CD4-positive, alpha-beta T cell treated with Interferon alpha-2 for 1 hour (primary cell): ENCODE measurements at places on chromosomes 1 and 21.
A peak's percentile ranks its signal among the peaks of the same experiment; 100 is the strongest.

GRCh38 chr1:2050793-2051682 lies 827 bp downstream of the PRKCZ start:
- DNase-seq, result no peak

DNA sequence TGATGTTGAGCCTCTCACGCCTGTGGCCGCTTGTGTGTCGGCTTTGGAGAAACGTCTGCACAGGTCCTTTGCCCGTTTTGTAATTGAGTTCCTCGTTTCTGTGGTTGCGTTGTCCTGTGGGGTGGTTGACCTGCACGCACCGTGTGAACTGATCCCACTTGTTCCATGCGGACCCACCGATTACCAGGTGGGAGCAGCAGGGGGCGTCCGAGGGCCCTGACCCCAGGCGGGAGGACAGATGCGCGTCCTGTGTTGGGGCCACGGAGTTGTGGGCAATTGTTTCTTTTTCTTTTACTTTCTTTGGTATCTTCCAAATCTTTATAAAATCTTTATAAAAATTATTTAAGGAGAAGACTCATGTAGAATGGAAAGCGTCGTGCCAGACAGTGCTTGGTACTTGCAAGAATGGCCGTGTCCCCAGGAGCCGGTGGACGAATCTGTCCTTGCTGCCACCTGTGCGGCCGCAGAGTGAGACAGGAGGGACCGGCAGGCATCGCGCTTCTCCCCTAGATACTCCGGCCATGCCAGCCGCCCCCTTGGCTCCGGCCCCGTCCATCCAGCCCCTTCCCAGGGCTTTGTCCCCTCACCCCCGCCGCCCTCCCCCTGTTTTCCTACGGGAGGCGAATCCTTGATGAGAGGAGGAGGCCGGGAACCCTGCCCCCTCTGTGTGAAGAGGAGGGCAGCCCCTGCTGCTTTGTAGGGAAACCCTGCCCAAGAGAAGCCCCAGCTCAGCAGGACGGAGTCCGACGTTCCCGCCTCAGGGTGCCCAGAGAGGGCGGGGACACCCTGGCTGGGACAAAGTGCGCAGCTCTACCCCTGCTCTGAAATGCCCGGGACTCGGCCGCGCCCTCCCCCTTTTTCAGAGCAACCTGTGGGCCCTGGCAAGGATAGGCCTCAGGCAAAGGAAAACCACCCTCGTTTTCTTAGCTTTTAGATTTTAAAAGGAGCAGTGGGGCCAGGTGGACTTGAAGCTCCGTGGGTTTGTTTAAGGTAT lies 41.7 kb downstream of the PRKCZ start:
- peak; percentile 52 for DNase-seq

- DNase-seq, result no peak
Observed at GRCh38 chr1:29133861-29134694, 10.4 kb upstream of the TMEM200B start.

DNA sequence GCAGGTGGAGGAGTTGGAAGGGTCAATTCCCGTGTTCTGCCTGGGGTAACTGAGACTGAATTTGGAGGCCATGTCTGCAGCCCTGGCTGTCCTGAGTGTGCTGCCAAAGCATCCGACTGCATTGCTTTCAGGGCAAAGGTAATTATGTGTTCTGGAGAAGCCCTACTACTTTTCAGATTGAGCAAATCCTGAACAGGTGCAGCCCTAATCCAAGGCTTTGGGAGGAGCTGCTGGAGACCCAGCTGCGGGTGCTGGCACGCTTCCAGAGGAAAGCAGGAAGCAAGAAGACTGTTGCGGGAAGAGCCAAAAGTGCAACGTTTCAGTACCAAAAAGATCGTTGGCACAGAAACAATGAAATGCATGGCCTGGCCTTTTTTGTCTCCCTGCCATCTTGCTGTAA lies 73.7 kb upstream of the NRIP1 start:
- no peak for DNase-seq

GRCh38 chr1:244196571-244197285 lies 145.6 kb downstream of the ZBTB18 start:
- DNase-seq, result no peak

DNA sequence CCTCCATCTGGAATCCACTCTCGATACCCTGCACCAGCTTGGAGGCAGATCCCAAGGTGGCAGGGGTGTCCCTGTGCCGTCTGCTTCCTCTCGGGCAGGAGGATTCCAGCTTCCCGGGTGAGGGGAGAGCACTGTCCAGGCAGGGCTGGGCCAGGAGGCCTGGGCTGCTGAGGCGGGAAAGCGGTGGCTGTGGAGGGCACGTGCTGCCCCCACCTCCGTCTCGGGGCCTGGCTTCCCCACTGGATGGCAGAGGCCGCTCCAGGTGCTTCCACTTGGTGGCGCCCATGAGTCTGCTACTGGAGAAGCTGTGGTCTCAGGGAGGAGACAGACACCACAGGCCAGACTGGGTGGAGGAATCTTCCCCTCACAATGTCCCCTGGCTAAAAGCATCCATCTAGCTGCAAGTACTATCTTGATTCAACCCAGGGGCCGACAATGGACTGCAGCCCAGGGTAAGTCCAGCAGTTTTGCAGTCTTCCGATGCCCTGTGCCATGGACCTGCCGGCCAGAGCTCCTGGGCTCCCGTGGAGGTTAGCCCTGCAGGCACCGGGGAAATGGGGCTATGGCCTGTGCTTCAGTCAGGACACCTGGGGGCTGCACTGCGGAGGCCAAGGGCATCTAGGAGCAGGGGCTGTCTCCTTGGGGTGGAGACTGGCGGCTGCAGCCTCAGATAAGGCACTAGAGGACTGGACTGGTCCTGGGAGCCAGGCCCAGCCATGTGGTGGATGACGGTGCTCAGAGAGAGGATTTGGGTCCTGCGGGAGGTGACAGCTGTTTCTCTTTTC lies 41.3 kb upstream of the EIF4G3 start:
- DNase-seq, result no peak
